ENCODE measurements at places on chromosomes 4 and X.

GRCh38 chr4:173365359-173365996 is 5.3 kb upstream of the SAP30 start:
- no peak for DNase-seq

DNA sequence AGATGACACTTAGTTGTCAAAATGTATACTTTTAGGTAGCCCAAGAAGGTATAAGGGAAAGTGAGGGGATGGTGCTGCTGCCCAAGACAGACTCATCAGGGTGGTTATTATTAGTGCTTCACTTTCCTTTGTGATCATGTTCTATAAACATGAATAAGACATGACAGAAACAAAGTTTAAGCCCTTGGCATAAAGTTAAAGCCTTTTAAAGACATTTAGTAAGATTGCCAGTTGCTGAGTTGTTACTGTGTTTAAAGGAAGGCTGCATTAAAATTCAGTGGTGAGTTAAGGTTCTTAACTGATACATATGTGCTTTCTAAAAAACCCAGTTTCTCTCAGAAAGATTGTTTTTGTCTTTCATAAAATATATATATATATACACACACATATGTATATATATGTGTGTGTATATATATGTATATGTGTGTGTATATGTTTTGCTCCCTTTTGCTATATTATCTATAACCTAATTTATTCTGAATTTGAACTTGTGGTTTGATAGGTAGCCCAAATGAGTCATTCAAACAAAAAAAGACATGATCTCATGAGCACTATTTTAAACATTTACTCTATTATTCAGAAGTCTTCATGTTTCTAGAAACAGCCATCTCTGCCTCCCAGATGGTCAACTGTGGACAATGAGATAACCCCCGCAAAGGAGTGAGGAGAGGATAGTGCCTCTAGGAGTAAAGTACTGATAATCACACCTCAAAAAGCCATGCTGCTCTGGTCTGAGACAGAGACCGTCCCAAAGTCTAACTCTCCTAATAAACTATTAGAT is 98.1 kb upstream of the OTUD4 start:
- no peak for DNase-seq

GRCh38 chrX:10471418-10471817 is 149.0 kb downstream of the MID1 start:
- no peak for DNase-seq

DNA sequence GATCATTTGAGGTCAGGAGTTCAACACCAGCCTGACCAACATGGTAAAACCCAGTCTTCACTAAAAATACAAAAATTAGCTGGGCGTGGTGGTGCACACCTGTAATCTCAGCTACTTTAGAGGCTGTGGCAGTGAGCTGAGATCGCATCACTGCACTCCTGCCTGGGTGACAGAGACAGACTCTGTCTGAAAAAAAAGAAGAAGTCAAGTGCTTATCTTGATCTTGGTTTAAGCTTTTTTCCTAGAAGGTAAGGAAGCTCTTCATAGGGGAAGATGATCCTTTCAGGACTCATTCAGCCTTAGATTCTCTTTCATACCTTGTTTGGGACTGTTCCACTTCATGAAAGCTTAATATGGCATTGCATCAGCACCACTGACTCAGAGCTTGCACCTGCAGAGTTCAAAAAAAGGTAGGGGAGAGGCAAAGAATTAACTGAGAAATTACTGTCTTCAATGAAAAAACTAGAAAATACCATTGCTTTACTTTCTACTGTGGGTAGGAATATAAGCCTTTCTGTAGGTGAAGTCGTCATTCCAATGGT is 70.8 kb upstream of the EPGN start:
- DNase-seq, result no peak

DNA sequence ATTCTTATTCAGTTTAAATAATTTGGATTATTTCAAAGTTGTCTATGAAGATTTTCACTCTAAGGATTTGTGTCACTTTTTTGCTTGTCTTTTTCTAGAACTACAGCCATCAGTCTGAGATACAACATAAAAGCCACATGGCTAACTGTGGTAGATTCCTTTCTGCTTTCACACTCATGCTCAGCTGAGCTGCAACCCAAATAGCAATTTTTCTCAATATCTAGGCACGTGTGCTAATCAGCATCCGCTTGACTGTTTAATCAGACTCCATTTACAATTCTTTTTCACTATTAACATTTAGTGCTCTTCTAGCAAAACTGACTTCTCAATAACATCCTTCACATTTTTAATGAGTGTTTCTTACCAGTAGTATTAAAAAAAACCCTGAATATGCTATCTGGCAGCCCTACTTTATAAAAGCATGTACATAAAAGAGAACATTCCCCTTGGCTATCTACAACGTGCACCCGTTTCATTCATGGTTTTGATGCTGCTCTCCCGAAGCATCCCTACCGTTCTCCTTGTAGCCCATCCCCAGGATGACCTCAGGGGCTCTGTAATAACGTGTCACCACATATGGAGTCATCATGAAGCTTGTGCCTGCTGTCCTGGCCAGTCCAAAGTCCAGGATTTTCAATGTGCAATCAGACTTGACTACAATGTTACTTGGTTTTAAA is 259.2 kb downstream of the MAPK10 start:
- DNase-seq, result no peak

DNA sequence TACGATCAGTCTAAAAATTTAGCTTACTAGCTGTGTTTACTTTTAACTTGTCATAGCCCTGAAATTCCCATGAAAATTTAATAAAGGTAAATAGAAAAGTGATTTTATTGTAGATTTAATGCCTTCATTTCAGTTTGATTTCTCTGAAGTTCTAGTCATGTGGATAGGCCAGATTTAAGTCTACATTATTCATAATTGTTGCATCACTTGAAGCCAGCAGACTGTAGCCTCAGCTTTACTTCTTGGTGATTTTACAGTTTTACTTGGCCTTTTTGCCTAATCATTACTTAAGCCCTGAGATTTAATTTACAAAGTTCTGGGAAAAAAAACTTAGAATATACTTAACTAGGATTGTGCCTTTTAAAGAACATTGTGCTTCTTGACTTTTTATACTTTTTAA is 73.5 kb upstream of the FHDC1 start:
- no peak for DNase-seq

DNA sequence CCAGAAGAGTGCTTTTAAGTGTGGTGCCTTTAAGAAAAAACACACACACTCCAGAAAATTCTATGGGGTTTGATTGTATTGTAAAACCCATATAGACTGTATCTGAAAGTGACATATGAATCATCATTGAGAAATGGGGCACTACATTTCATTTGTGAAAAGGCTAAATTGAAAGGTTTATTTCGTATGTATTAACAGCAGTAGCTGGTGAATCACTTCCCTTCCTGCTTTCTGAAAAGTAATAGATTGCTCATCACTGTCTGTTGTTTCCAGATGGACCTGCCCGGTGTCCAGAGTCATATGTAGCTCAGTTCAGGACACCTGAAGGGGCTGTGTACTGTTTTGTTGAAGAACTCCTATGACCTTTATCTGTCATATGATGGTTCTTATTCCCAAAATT is 28.1 kb upstream of the HPRT1 start:
- no peak for DNase-seq

- DNase-seq, result no peak
These were observed 38.6 kb downstream of the PJA1 start for GRCh38 chrX:69126642-69127041.

DNA sequence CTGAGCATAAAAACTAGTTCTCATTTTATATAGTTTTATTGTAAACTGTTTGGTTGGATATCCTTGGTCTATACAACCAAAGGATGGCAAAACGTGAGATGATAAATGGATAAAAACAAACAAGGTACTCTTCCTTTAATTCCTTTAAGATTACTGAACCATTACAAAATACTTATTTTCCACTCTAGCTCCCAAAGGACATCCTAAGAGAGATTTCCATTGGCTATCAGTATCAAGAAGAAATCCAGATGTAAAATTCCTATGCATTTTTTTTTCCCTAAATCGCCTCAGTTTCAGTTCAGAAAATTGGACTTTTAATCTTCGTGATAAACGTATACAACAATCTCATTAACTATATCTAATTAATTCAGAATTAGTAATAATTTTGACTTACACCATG is 2.3 kb downstream of the FBXL5 start:
- no peak for DNase-seq

DNA sequence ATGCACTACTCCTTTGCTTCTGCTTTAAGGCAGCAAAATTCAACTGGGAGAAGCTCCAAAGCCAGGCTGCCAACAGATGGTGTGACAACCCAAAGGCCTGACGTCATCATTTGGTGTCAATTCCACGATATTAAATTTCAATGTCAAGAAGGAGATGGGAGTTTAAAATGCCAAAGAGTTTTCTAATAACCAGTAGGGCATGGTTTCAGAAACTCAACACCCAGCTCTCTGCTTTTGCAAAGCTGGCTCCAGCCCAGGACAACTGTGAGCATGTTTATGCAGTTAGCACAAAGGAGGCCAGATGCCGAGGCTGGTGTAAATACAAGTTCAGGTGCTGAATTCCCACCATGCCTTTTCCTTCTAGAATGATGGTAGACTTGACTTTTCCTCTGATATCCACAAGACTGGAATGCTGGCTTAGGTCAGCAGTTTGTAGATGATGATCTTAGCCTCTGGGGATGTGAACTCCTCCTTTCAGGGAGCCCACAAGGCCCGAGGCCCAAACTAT is 67.3 kb downstream of the AFAP1 start:
- no peak for DNase-seq

- DNase-seq, result no peak
These were observed 176.8 kb downstream of the LARP7 start for GRCh38 chr4:112813790-112814189.

DNA sequence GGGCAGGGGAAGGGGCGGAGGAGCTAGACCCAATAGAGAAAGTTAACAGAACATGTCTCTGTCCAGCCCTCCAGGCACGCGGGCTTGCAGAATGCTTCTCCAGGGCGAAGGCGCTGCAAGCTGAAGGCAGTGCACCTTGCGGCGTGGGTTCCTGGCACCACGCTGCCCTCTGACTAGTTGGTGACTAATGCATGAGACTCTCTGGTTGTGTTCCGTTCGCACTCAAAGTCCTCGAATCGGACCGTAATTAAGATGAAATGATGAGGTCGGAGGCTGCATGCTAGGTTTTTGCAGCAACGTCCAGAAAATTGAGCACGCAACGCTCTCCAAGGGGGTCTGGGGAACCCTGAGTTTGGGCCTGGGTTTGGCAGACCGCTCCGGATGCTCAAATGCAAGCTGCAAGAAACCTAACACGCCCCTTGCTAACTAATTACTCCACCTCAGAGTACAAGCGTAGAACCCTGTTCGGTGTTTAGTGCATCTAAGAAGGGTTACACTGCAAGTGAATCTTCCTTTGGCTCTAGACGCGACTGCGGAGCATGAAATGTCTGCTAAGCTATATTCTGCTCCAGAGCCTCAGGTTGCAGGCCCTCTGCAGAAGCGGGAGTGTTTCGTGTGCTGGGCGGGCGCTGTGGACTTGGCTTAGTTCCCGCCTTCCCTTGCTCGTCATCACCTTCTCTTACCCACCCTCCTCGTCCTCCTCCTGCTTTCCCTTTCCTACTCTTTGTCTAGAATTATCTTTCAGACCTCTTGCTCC is 57.1 kb upstream of the NKAP start:
- no peak for DNase-seq

- DNase-seq, result no peak
These were observed 24.5 kb upstream of the PJA1 start for GRCh38 chrX:69189576-69190371.

Data from cortex of kidney (tissue), 1 donor.